Inflammatory macrophage treated with lipopolysaccharide for 4 hours (primary cell): ENCODE measurements at places on chromosomes 12 and 14.

DNA sequence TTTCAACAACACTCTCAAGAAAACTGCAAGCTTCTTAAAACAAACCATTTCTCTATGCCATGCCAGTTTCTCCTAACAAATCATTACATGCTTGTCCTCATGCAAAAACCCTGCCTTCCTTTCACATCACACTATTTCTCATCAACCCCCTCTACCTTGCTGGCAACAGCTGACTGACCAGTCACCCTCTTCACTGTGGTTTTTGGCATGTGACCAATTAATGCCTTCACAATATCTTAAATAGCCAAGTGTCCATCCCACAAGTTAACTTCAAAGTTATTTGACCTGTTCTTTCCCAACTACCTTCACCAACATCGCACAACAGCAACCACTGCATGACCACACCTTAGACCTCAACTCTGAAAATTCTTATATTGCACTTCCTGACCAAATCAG, 159.6 kb downstream of the CEP128 start:
- DNase-seq: no peak

GRCh38 chr12:26810330-26810729, 22.7 kb downstream of the ITPR2 start:
- no peak for DNase-seq

- DNase-seq: peak; percentile 43
Observed at GRCh38 chr12:120261951-120262851, 3.3 kb downstream of the PXN start.

- DNase-seq: no peak
Observed at GRCh38 chr12:10641735-10642500, 28.5 kb upstream of the MAGOHB start.

GRCh38 chr14:21307637-21308036, 27.8 kb downstream of the RPGRIP1 start:
- DNase-seq: no peak

- DNase-seq: no peak
Observed at GRCh38 chr12:1044696-1045095, 53.7 kb downstream of the ERC1 start.

GRCh38 chr14:29897181-29897580, 30.5 kb downstream of the PRKD1 start:
- DNase-seq: no peak

DNA sequence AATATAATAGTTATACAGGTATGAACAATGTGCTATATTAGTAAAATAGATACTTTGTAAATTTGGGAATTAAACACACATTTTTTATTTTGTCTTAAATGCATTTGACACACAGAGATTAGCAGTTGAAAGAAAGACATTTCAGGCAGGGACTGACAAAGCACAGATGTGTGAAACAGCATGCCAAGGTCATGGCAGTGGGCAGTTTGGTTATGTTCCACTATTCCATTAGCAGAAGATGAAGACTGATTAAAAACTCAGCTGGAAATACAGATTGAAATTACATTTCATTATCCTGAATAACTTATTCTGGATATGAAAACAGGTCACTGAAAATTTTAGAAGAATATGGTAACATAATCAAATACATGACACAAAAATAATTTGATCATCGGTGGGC, 669.8 kb upstream of the LRFN5 start:
- DNase-seq: no peak

GRCh38 chr14:61221906-61222305, 59.2 kb downstream of the TMEM30B start:
- no peak for DNase-seq

GRCh38 chr14:98444077-98444476, 827.9 kb downstream of the BCL11B start:
- DNase-seq: no peak

DNA sequence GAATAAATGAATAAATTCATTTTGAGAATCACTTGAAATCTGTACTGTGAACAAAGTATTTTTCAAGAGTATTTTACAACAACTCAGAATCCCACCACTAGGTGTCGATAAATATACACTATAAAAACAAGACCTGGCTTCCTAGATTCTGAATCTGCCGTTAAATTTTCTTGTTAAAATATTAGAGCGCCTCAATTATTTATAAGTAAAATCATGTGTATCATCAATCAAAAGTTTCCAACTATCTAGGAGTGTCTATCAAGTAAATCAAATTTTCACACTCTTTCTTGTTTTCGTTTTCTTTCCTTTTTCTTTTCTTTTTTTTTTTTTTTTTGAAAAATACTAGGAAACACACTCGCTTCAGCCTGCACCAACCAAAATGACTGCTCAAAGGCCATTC, 179.2 kb upstream of the DCN start:
- peak; percentile 42 for DNase-seq

DNA sequence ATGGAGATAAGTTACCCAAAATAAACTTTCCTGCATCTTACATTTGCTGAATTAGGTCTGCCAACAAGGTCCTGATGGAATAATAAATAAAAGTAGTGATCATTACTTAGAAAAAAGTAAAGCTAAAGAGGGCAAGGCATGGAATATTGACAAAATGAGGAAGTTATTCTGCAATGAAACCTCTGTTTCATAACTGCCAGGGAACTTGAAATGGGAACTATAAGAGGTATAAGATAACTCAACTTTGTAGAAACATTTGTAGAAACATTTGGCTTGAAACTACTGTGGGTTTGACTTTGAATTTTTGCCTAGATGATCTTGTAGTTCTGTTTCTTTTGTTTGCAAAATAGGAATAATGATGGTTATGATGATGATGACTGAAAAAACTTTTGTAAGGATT, 18.7 kb upstream of the YBX3 start:
- peak; percentile 81 for DNase-seq

GRCh38 chr14:100383727-100384158, 60.6 kb downstream of the SLC25A47 start:
- peak; percentile 61 for DNase-seq

DNA sequence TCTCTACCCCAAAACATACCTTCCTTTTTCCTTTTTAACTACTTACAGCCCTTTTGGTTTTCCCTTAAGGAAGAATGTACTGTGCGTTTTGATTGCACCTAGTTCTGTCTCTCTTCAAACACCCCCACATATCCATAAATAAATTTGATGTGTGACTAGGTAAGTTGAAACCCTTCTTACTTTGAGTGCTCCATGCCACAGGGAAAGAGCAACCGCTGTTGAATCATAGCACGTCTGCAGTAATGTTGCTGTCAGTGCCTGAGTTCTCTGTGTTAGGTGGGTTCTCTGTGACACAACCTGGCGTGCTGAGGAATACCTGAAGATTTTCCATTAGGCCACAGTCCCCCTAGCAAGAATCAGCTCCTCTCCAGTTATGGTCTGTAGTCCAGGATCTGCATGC, 102.1 kb downstream of the FIGNL2 start:
- DNase-seq: no peak

DNA sequence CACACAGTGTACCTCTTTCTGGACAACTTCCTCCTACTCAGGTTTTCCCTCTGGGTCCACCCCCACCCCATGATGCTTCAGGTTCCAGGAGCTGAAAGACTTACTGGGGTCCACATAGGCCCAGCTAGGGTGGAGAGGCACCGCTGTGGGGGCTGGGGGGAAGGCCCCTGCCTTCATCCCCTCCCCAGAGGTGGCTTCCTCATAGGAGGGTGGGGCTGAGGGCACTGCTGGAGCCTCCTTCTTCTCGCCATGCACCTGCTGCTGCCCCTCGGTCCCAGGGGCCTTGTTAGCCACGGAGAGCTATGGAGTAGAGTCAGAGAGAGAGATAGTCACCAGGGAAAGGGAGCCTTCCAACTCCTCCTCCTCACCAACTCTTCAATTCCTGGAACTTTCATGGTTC, 2.7 kb downstream of the FAIM2 start:
- no peak for DNase-seq

DNA sequence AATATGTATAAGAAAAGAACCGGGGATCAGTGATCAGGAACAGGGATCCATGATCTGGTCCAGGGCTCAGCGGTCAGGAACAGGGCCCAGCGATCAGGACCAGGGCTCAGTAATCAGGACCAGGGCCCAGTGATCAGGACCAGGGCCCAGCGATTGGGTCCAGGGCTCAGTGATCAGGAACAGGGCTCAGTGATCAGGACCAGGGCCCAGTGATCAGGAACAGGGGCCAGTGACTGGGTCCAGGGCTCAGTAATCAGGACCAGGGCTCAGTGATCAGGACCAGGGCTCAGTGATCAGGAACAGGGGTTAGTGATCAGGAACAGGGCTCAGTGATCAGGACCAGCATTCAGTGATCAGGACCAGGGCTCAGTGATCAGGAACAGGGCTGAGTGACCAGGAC, 56.3 kb downstream of the TMEM121 start:
- DNase-seq: peak; percentile 1

GRCh38 chr14:89428546-89429198, 11.6 kb upstream of the FOXN3 start:
- no peak for DNase-seq

DNA sequence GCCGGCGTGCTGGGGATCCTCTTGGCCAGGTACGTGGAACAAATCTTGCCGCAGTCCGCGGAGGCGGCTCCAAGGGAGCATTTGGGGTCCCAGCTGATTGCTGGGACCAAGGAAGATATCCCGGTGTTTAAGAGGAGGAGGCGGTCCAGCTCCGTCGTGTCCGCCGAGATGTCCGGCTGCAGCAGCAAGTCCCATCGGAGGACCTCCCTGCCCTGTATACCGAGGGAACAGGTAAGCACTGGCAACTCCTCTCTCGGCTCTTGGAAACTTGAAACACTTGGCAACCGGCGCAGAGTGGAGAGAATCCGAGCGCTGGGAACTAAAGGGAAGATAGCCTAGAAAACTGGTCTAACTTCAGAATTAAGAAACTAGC, 1.7 kb downstream of the PDE3A start:
- DNase-seq: no peak

DNA sequence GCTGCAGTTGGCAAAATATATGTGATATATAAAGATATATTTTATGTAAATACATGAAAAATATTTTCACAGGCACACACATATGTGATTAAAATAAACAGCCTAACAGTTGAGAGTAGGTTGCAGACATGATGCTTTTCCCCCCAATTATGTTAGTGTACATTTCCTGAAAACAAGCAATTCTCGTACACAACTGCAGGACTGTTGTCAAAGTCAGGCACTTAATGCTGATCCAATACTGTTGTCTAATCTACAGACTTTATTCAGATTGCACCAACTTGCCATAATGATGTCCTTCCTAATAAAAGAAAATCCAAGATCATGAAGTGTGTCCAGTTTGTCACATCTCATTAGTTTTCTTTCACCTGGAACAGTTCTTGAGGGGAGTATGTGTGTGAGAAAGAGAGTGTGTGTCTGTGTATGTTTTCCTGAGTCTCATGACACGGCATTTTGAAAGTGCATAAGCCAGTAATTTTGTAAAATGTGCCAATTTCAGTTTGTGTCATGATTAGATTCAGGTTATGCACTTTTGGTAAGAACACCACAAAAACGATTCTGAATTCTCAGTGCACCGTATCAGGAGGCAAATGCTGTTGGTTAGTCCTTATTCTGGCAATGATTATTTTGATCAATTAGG, 16.5 kb upstream of the SEL1L start:
- DNase-seq: no peak

DNA sequence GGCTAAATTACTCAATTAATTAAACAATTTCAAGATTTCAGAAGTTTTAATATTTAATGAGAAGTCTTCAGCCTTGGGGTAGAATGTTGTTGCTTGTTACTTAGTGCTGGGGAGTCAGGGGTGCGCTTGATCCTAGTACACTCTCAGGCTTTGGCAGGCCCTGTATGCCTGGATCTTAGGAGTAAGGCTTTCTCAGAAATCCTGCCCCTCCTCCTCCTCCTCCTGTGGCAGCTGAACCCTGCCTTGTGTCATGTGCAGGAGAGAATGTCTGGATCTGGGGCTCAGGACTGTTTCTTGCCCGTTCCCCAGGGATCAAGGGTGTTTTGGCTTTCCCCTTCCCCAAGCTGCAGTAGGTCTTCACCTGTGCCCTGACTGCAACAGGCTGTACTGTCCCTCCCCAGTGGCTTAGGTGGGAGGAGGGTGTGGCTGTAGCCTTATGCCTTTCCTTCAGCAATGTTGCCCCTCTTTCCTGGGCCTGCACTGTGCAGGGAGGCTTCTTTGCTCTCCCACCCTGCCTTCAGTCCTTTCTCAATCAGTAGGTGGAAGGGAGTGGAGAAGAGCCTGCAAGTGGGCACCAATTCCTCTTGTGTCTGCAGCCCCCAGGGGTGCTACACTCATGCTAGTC, 108.2 kb downstream of the SLC38A6 start:
- DNase-seq: no peak

GRCh38 chr12:41433460-41433859, 245.3 kb downstream of the PDZRN4 start:
- no peak for DNase-seq

DNA sequence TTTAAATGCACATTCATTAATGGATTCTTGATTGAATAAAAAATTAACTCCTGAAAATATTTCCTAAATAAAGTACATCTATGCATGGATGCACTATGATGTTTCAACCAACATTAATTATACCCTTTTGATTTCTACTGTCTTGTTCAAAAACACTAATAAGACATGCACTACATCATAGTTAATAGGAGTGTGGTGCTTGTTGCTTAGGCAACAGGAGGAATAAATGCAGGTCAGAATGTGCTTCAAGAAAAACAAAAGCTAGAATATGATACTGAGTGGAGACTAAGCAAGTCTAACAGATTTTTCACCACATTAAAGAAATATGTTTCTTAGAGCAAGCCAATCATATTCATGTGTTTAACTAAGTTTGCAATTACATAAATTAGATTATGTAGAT, 495.8 kb upstream of the GARIN6 start:
- no peak for DNase-seq

DNA sequence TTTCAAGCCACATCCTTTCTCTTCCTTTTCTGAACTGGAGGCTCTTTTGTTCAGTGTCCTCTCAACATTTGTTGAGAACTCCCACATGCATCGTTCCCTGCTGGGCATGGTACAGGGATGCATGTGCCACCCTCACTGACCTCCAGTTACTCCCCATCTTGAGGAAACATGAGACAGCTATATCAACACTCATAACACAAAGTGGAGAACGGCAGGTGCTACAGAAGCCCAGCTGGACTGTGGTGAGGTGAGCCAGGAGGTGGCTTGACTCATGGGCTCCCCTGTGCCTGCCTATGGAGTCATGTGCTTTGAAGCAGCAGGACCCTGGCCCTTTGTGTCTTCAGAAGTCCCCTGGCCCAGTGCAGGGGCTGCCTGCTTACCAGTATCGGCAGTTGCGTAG, 9.7 kb downstream of the MYH6 start:
- no peak for DNase-seq

DNA sequence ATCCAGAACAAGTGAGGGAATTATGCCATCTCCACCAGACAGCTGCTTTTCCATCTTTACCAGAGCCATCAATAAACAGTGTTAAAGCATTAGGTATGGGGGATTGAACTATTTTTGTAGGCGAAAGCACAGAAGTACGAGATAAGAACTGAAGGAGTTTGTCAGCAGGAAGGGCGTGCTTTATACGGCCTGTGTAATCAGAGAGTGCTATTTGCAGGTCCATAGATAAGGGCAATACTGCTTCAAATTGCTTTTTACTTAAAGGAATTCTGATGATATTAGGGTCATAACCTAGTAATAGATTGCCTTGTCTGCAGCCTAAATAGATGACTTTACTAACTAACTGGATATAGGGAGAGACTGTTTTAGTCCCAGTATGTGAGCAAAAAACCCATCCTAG, 20.3 kb upstream of the CLEC4E start:
- DNase-seq: no peak

- DNase-seq: peak; percentile 58
Observed at GRCh38 chr12:124480469-124481256, 86.7 kb downstream of the NCOR2 start.

- DNase-seq: no peak
Observed at GRCh38 chr14:33165144-33165925, 226.7 kb downstream of the NPAS3 start.

GRCh38 chr14:57058319-57058718, 210.4 kb downstream of the EXOC5 start:
- DNase-seq: no peak
